NCI-H345 (cell line): ENCODE measurements at places on chromosomes 1 and 21.

DNA sequence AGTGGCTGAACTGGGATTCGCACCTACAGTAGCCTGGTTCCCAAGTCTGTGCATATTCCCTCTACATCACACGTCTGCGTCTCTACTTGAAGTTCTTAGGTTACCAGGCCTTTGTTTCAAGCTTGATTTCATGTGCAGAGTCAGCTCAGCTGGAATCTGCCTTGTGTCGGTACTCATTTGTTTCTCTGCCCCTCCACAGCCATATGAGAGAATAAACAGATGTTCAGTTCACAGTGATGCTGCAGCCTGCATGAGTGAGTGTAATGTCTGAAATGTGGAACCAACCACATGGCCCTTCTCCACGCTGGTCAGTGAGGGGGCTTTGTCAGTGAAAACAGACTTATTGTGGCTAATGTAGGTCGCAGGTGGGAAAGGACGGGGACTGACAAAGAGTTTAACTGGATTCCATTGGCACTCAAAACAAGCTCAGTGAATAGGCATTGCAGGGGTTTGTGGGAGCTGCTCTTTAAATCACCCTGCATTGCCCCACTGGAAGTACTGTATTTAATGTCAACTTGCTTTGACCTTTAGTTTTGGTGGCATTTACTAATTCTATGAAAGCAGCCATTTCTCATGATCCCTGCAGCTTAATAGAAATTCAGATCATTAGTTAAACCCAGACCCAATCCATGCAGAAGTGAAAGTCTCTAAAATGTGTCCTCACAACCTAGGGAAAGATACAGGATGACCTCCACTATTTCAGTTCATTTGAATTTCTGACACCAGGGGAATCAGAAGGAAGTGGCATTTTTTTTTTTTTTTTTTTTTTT is 136.4 kb upstream of the FAM78B start:
- DNase-seq = no peak

DNA sequence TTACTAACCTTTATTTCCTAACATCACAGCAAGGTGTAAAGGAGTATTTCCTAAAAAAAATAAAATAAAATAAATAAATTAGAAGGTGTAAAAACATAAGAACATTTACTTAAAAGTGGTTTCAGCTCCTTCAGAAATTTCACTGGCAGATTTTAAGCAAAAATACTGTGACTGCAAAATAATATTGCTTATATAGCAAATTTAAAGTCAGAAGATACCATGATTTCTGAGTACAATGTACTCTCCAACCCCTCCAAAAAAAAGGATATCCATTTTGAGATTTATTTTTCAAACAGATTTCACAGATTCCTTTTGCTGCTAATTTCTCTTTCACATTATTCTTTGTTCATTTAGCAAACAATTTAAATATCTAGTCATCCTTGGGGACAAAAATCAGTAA is 18.5 kb downstream of the ANKRD13C start:
- no peak for DNase-seq

- DNase-seq = no peak
Observed at GRCh38 chr1:48222501-48223242, at the start of gene SLC5A9. Gene SLC5A9, plus strand, starts transcription at chr1:48222716. Its CDS starts 21 bp downstream, at chr1:48222737.

- DNase-seq = no peak
Observed at GRCh38 chr1:109272831-109273547, 10.0 kb downstream of the PSRC1 start.

DNA sequence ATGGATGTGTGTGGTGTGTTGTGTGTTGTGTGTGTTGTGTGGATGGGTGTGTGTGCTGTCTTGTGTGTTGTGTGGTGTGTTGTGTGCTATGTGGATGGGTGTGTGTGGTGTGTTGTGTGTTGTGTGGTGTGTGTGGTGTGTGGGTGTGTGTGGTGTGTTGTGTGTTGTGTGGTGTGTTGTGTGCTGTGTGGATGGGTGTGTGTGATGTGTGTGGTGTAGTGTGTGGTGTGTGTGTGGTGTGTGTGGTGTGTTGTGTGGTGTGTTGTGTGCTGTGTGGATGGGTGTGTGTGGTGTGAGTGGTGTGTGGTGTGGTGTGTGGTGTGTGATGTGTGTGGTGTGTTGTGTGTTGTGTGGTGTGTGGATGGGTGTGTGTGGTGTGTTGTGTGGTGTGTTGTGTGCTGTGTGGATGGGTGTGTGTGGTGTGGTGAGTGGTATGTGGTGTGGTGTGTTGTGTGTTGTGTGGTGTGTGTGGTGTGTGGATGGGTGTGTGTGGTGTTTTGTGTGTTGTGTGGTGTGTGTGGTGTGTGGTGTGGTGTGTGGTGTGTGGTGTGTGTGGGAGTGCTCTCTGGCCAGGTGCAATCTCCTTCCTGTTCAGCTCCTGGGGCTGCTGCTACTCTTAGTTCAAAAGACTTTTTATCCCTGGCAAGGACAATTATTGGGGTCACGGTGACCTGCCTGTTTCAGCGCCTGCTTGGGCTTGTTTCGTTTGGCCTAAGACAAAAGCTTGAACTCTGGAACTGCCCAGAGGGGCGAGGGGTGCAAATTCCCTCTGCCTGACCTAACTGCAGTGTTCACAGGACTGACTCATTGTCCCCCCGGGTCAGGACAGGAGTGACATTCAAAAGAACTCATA is 101.1 kb downstream of the UBIAD1 start:
- DNase-seq = peak; percentile 15

GRCh38 chr1:42957880-42958487 is 684 bp downstream of the SLC2A1 start:
- peak; percentile 72 for DNase-seq

GRCh38 chr1:58401991-58402390 is 144.5 kb downstream of the OMA1 start:
- DNase-seq = no peak

DNA sequence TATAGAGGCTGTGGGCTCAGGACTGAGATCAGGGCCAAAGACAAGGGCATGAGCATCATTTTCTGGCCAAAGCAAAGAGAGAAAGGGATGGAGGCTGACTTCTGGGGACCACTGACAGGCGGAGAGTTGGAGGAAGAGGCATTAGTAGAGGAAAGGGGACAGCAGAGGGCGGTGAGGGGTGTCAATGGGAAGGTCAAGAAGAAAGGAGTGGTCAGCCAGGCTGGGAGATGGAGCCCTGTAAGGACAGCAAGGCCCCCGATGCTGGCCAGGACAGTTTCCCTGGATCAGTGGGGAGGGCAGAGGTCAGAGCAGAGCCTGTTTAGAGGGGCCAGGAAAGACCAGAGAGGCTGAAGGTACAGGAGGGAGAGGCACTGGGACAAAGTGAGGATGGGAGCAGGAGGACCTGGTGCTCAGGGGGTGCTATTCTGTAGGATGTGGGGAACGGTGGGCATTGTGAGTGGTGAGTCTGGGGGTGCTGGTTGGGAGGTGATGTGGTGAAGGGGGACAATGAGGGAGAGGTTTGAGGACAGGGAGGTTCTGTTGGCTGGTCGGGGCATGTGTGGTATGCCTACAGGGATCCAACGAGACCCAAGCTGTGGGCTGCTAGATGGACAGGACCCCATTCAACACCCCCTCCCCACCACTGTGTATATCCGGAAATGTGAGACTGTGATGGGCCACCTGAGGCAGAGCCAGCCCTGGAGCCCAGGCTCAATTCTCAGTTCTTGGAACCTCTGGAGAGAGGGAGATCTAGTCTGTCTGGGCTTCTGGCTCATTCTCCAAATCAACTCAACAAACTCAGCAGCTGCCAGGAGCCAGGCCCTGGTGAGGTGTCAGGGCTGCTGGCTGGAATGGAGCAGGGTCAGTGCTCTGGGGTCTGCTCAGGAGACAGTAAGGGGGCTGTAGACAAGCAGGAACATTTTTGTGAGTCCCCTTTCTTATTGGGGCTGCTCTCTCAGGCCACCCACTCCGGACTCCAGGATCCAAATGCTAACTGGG is 1.4 kb upstream of the FAM151A start:
- no peak for DNase-seq

GRCh38 chr1:182669266-182669665 is 15.1 kb downstream of the RGS8 start:
- no peak for DNase-seq

DNA sequence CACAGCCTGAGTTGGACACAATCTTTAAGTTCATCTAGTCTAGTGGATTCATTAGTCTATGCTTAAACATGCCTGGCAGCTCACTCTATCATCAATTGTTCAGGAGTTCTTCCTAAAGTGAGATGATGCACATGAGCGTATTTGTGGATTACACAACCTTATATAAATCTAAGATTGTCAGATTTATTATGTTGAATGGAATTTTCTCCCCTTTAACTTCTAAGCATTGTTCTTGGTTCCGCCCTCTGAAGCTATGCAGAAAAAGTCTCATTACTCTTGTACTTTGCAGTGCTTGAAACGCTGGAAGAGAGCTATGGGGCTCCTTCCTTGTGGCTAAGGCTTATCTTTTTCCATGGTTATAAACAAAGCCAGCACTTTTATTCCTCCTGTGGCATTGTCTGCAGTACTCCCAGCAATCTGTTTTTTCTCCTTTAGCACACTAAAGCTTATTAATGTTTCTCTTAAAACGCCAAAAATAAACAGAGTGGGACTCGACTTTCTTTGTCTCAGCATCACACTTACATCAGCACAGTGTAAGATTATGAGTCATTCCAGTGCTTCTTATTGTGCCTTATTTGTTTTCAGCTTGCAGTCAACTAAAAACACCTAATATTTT is 316.8 kb upstream of the CAMK1G start:
- DNase-seq = no peak

DNA sequence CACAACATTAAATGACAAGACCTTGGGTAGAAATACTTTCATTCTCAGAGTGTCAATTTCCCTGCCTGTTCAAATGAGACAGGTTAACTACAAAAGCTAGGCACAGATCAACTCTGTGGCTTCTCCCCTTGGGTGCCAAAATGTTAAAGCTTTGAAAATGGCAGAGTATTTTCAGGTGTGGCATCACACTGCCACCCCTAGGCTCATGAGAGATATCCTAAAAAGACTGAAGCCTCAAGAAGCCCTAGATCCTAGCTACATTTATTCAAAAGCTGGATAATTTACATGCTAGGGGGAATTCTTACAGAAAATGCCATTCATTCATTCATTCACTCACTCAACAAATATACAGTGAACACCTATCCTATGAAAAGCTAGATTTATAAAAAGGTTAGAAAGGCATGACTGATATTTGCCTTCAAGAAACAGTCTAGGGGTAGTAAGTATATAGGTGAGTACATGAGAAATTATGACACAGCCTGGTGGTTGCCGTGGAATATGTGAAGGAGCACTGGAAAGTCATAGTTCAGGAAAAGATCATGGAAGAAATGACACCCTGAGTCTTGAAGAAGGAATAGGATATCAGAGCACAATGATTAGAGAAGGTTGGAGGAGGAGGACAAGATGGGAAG is 15.9 kb upstream of the RAB4A start:
- peak; percentile 48 for DNase-seq

DNA sequence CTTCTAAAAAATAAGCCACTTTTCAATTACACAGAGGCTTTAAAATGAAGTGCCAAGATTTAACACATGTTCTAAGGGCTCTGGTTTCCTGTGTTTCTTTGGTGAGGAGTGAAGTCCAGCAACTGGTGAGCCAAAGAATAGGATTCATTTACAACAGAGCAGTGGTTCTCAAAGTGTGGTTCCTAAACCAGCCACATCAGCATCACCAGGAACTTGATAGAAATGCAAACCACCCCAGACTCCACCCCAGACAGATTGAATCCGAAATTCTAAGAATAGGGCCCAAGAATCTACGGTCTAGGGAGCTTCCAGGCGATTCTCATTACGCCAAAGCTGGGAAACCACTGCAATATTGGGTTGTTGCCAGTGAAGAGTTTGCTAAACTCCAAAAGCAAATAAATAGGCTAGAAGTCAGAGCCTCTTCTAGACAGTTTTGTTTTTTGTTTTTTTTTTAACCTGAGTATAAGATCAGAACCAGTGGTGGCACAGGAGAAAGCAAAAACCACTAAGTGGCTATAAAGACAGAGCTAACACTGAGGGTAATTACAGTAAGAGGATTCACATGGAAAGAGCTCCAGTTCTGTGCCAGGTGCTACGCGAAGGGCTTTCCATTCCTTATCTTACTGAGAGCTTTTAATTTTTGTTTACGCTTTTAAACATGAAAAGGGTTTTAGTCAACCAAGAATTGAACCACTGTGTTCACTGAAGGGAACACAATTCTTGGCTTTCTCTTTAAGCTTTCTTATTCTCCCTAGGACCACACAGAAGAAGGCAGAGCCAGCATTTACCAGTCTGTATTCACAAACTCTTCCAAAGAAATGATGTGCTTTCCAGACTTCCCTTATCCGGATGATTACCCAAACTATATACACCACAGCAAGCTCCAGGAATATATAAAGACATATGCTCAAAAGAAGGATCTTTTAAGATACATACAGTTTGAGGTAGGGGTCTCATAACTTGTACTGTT is 42.4 kb upstream of the FMO2 start:
- peak; percentile 47 for DNase-seq

DNA sequence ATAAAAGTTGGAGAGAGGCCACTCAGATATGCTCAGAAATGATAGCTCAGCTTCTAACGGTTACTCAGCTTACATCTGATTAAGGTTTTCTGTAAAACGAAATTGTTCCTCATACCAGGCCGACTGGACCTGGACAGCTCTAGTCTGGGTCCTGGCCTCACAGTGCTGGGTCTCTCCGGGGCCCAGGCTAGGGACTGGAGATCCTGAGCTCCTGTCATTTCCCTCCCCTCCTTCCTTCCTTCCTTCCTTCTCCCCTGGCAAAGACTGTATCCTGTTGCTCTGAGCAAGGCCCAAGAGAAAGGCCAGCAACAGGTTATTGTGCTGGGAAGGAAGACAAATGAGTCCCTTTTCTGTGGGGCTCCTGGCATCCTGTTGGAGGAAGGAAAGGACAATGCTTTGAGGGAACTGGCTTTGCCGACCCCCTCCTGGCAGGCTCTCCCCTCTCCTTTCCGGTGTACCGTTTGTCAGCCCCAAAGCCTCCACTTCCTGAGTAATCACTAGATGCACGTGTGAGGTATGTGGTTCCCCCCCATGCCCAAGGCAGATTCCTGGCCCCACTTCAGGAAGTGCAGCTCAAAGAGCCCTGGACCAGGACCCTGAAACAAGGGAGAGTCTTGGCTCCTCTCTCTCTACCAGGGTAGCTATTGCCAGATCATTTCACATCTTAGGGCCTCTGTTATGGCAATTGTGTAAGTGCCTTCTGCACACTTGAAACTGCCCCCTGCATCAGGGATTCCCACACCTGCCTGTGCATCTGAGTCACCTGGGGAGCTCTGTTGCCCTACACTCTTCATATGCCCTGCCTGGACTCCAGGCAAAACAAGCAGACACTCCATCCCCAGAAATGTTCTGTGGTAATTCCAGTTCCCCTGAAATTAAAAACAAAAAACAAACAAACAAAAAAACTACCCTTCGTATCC is 212.7 kb upstream of the FGGY start:
- DNase-seq = no peak

- DNase-seq = peak; percentile 40
Observed at GRCh38 chr1:55071477-55071876, 32.1 kb downstream of the PCSK9 start.
